SK-MEL-5 (cell line): ENCODE measurements at places on chromosomes 2 and 18. TPM values are rescaled to one million over a fixed set of nuclear protein-coding genes. Genes with fewer than 3 reads are reported as not detected.

The STPG4 gene
- 0.26 TPM in 1 of 2 replicates, not detected in the other for total RNA-seq

DNA sequence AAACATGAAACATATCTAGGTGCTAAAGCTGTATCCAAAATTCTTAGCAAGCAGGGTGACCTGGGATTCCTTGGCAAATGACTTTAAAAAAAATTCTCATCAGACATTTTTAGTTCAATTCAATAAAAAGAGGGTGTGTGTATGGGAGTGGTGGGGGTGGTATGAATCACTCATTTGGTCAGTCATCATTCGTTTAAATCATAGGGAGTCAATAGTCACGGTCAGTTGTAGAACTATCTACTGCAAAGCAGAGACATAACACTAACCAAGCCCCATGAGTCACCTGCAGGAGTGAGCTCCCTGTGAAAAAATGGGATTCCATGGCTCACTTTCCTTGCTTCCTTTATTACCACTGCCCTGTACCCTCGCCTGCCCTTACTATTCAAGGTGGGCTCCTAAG is 380.6 kb upstream of the TCF4 start:
- DNase-seq = no peak

DNA sequence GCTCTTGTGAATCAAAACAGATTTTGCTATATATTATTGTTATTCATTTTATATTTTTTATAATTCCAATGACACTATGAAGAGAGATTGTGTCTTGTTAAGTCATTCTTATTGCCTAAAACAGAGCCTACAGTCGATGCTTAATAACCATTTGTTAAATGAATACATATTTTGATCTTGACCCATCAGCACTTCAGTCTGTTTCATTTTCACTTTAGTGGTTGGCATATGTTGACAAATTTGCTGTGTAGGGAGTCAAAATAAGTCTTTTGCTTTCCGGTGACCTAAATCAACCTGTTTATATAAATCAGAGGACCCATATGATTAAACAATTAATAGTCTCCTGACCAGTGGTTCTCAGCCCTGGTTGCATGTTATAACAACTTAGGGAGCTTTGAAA is 97.1 kb downstream of the TXNL1 start:
- DNase-seq = no peak

- no peak for DNase-seq
Observed at GRCh38 chr18:5317186-5317585, 21.7 kb upstream of the ZBTB14 start.

DNA sequence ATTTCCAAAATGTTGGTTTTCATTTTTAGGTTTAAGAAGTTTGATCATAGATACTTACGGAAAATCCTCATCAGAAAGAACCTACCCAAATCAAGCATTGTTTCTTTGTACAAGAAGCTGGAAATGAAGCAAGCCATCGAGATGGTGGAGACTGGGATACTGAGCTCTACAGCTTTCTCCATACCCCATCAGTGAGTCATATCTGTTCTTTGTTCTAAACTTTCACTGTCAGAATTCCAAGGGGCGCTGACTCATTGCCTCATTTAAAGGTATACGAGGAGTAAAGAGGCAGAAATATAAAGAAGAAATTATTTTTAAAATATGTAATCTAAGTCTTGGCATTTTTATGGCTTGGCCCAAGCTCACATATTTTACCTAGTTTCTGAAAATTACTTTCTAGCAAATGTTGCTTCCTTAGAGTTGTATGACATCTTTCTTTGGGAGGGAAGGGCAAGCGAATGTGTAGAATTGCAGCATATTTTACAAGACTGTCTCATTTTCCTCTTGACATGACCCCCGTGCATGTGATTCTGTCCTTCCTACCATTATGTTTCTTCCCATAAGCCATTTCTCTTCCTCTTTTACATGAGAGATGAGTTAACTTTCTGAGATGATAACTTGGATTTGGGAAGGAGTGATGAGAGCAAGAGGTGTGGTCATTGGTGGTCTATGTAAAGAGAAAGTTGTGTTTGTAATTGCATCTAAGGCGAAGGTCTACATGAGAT is 41.2 kb downstream of the SLC9A4 start:
- DNase-seq = peak; percentile 5

DNA sequence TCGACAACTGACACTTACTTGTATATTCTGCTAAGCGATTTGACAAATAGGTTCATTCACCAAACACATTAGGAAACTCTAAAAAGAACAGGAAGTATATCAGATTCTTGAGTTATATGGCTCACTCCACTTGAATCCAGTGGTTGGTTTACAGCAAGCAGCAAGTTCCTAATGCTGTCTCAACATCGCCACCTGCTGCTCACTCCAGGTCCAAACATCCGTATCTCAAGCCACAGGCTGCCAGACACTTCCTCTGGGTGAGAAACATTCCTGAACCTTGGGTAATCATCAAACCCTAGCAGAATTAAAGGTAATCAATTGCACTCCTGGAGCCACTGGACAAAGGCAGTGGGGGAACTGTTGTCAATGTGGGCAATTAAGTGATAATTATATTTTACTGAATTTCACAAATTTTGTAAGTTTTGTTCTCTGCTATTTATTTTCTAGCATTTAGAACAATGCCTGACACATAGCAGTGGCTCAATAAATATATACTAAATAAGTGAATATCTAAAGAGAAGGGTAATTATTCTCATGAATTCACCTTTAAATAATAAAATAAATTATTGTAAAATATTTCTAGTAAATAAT is 107.1 kb upstream of the TTN start:
- peak; percentile 82 for DNase-seq

GRCh38 chr2:45814951-45815621 is 163.6 kb downstream of the PRKCE start:
- DNase-seq = no peak

- no peak for DNase-seq
Observed at GRCh38 chr18:45553723-45554388, 61.4 kb upstream of the SLC14A2 start.
